ENCODE measurements at places on chromosomes 1 and 21.

DNA sequence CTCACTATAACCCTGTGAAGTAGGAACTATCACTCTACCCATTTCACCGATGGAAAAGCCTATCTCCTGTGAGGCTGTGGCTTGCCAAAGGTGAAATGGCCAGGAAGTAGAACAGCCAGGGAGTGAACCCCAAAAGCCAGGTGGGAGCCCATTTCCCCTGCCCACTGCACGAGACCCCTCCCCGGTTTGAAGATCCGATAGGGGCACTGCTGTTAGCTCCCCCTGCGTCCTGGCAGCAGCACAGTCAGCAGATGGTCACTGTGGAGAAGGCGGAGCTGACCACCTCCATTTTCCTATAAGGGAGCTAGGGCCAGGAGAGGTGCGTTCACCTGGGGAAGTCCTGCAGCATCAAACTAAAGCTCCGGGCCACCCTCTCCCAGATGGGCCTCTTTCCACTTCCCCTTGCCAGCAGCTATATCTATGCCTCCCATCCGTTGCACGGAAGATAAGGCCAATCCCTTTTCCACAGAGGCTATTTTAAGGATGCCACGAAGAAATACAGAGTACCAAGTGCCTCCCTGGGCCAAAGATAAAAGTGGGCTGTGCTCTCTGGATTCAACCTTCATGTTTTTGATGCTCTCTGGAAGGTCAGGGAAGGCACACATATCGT is 7.8 kb downstream of the ERG start:
- no peak overlapping the region for H3K27ac ChIP-seq
- no peak overlapping the region for H3K4me3 ChIP-seq
- no peaks in the 10 kb centered on the region for H3K4me1 ChIP-seq
- no peaks in the 10 kb centered on the region for H3K27me3 ChIP-seq
- no peaks in the 10 kb centered on the region for H3K36me3 ChIP-seq

DNA sequence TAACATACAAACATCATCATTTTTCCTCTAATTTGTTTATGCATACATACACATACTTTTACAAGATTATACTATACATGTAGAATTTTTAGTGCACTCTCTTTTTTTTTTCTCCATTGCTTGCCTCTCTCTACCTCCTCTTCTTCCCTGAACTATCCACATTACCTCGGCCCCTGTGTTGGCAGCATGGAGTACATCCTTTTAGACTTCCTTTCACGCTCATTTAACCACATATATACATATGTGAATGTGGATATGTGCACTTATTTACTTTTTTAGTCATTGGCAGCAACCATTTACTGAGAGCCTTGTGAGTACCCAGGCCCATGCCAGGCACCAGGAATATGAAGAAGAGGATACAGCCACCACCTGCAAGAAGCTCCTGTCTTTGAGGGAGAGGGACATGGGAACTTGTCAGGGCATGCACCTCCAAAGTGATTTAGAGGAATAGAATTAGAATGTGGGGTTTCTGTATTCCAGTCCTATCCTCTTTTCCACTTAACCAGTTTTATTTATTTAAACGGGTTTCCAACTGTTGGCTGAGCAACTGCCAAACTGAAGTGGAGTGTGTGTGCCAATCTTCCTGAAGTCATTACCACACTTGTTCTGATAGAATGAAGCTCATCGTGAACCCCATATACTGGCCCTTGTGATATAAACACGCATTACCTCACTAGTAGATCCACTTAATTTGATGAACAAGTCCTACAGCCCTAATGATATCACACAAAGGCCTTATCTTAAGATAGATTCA is 212.6 kb downstream of the TNR start:
- DNase-seq = no peak
- no peak overlapping the region for H3K4me3 ChIP-seq
- no peaks in the 10 kb centered on the region for H3K27me3 ChIP-seq
- no peak overlapping the region for H3K27ac ChIP-seq

DNA sequence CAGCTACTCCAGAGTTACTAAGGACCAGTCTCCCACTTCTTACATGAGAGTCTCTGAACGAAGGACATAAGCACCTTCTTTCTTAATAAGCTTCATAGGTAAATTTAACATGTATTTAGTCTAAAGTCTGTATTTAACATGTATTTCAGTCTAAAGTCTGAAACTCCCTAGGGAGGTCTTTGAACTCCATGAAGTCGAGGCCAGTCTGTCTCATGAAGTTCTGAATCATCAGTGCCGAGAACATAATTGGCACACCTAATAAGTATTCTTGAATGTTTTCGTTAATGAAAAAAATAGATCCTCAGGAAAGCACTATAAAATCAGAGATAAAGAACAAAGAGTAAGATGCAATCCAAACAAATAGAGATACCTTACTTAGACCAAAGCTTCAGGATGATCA is 945.5 kb downstream of the TTLL7 start:
- H3K27ac ChIP-seq = no peak overlapping the region
- no peak for DNase-seq
- no peaks in the 10 kb centered on the region for H3K27me3 ChIP-seq
- H3K4me3 ChIP-seq = no peak overlapping the region
- H3K36me3 ChIP-seq = no peaks in the 10 kb centered on the region
- H3K4me1 ChIP-seq = no peaks in the 10 kb centered on the region

- no peak for DNase-seq
- no peaks in the 10 kb centered on the region for H3K36me3 ChIP-seq
- H3K27ac ChIP-seq = no peak overlapping the region
- H3K27me3 ChIP-seq = no peaks in the 10 kb centered on the region
- H3K4me3 ChIP-seq = no peak overlapping the region
These were observed 8.6 kb downstream of the KCNC4 start for GRCh38 chr1:110218739-110219138.

Measured in ovary (tissue), 10 donors.